ENCODE measurements at places on chromosomes 3 and 15.

GRCh38 chr15:89459271-89460038 lies 36.9 kb downstream of the RHCG start:
- DNase-seq: no peak

GRCh38 chr3:134179508-134179907 lies 71.2 kb downstream of the RYK start:
- DNase-seq: peak; percentile 8

- no peak for DNase-seq
Observed at GRCh38 chr3:149476225-149476624, 1.7 kb downstream of the TM4SF4 start.

GRCh38 chr15:67862750-67863441 lies 23.1 kb upstream of the RNU6-1 start:
- DNase-seq: no peak

DNA sequence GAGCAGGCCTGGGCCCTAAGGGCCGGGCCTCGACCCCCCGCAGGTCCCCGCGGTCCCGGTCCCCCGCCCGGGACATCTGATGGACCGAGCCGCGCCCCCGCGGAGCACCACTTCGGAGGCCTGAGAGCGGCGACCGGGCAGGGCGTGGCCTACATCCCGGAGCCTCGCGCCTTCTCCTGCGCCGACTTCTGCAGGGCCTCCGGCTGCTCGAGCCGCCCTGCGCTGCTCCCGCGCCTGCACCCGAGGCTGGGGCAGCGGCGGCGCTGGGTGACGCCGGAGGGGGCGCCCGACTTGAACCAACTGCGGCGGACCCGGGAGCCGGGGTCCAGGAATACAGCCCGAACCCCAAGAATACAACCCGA lies 14.9 kb upstream of the GP9 start:
- DNase-seq: no peak
